ENCODE measurements at places on chromosomes 16 and 17.

DNA sequence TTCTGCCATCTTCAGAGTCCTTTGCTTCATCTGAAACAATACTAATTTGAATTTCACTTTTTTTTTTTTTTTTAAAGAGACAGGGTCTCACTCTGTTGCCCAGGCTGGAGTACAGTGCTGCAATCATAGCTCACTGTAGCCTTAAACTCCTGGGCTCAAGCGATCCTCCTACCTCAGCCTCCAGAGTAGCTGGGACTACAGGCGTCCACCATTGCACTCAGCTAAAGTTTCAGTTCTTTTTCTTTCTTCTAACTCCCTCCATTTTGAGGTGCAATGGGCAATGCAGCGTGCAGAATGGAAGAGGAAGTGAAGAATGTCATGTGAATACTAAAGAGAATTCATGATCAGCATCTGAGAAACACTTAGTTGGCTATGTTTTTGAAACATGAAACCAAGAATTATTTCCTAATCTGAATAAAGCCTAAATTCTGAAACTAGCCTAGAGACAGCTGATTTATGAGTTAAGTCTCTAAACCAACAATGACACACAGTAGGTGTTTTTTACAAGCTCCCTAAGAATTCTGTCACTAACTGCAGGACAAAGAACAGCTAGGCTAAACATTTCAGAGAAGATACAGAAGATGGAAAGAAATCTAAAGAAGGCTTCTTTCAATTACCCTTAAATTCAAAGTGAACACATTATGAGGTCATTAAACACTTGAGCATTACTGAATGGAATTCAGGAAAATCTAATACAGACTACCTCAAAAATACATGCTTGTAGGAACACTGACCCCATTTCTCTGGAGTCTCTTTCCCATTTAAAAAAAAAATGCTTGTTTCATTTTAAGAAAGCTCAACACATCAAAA is 21.0 kb downstream of the SNN start:
- H3K36me3 ChIP-seq = peaks cover 8% of the 10 kb centered on the region
- DNase-seq = no peak
- H3K4me1 ChIP-seq = no peaks in the 10 kb centered on the region
- H3K27me3 ChIP-seq = no peaks in the 10 kb centered on the region
- no peak overlapping the region for H3K27ac ChIP-seq

GRCh38 chr17:82551779-82552457 is 32.4 kb downstream of the FOXK2 start:
- no peak for DNase-seq
- H3K27me3 ChIP-seq = no peaks in the 10 kb centered on the region
- no peak overlapping the region for H3K4me3 ChIP-seq
- no peaks in the 10 kb centered on the region for H3K36me3 ChIP-seq

DNA sequence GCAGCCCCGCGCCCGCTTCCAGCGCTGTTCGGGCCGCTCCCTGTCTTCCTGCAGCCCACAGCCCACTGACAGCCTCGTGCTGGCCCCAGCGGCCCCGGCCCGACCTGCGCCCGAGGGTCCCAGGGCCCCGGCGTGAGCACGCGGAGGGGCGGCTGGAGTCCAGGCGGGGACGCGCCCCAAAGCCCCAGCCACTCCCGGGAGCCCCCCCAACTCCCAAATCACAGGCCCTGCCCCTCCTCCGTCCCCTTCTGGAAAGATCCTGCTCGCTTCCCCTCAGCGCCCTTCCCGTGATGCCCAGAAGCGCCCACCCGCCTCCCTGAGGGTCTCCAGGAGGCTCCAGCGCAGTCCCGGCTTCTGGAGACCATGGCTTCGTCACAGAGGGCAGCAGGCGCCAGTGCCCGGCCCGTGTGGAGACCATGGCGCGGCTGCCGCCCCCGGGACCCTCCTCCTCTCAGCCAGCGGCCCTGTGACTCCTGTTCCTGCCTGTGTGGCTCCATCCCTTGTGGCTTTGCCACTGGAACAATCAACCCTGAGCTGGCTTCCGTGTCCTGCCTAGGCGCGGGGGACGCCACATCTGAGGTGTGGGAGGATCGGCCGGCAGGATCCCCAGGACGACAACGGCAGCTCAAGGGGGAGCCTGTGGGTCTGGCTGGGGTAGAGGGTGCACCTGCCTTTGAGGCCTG is 3.9 kb downstream of the UTS2R start:
- H3K4me3 ChIP-seq = no peak overlapping the region
- no peak overlapping the region for H3K27ac ChIP-seq

DNA sequence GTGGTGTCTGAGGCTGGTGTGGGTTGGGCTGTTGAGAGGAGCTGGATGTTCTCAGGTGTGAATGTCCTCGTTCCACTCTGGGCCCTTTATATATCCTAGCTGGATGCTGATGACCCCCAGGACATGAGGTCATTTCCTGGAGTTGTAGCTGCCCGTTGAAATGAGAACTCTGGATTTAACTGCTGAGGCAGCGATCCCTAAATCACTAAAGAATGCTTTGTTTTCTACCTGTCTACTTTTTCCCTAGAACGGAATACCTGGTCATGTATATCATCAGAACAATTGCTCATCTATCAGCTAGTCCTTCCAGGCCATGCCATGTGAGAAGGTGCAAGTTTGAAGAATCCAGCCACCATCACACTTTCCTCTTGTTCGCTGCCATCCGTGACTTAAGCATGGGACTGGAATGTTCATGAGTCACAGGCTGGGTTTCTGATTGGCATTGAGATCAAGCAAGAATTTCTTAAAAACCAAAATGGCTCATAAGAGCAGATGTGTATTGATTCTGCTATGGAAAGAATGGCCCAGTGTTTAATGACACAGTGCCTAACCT is at the start of gene KRTAP2-3:
Gene KRTAP2-3, minus strand, starts transcription at position 63 of the 553 bp plus-strand sequence. CDS start 64 bp downstream, outside the sequence.
- no peaks in the 10 kb centered on the region for H3K27me3 ChIP-seq
- no peaks in the 10 kb centered on the region for H3K4me1 ChIP-seq
- DNase-seq = peak; percentile 45
- no peaks in the 10 kb centered on the region for H3K36me3 ChIP-seq

- DNase-seq = no peak
- H3K4me1 ChIP-seq = peaks cover 3% of the 10 kb centered on the region
- no peaks in the 10 kb centered on the region for H3K36me3 ChIP-seq
- H3K4me3 ChIP-seq = no peak overlapping the region
- H3K27ac ChIP-seq = no peak overlapping the region
Measured at GRCh38 chr17:83135692-83136091, 56.3 kb downstream of the METRNL start.

DNA sequence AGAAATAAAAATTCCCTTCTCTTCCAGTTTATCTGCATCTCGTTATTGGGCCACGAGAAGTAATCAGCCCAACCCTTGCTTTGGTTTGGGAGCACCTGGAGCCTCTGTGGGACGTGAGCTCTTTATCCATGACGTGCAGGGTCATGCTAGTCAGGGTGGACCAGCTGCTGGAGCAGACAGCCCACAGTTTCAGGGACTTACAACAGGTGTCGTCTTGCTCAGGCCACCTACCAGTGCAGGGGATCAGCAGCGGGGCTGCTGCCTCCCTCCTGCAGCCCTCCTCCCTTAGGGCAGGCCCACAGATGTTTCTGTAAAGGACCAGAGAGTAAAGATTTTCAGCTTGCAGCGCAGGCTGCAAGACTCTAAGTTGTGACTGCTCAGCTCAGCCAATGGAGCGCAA is 16.9 kb downstream of the ADAD2 start:
- no peak overlapping the region for H3K4me3 ChIP-seq
- DNase-seq = no peak
- H3K36me3 ChIP-seq = no peaks in the 10 kb centered on the region
- no peaks in the 10 kb centered on the region for H3K4me1 ChIP-seq
- H3K27ac ChIP-seq = no peak overlapping the region

DNA sequence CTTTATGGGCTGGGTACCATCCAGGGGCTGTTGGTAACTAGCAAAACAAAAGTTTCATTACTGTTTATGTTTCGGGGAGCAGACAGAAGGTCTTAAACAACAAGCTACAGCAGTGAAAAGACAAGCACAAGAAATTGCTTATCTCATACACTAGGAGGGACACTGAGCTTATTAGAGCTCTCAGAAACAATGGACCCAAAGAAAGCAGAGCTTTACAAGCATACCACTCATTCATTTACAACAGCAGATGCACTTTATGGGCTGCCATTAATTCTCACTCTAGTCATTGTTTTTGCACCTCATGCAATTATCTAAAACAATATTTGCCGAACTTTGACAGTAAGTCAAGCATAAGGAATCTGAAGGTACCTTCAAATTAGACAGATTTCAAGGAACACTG is 10.0 kb downstream of the KRT16 start:
- no peaks in the 10 kb centered on the region for H3K27me3 ChIP-seq
- peaks cover 18% of the 10 kb centered on the region for H3K4me1 ChIP-seq
- DNase-seq = no peak

DNA sequence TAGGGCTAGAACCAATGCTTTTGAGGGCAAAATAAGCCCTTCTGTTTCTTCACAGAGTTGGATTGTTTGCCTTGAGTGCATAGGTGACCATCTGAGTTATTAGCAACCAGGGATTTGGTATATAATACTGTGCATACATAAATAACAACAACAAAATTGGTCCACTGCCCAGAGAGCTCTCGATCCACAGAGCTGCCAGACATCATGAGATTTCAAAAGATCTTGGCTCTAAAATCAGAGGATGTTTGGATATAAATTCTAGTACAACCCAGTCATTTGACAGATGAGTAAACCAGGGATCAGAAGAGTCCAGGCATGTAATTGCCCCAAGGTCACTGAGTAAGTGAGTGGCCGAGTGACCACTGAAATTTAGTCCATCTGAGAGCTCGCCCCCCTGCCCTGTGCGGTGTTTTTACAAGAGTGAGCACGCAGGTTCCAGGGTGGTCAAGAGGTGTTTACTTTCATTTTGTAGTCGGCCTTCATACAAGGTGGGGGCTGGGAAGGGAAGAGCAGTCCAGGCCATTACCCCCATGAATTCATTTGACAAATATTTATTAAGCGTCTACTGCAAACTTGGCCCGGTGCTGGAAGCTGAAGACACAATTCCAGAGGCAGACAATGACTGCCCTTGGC is 1.8 kb upstream of the MT2A start:
- no peaks in the 10 kb centered on the region for H3K27me3 ChIP-seq
- no peak for DNase-seq
- peaks cover 3% of the 10 kb centered on the region for H3K36me3 ChIP-seq
- H3K4me3 ChIP-seq = peak overlapping the region; percentile 26
- peaks cover 49% of the 10 kb centered on the region for H3K4me1 ChIP-seq
- H3K27ac ChIP-seq = peak overlapping the region; percentile 95

- H3K27me3 ChIP-seq = no peaks in the 10 kb centered on the region
- H3K36me3 ChIP-seq = no peaks in the 10 kb centered on the region
- H3K4me1 ChIP-seq = no peaks in the 10 kb centered on the region
- H3K4me3 ChIP-seq = no peak overlapping the region
- DNase-seq = no peak
Measured at GRCh38 chr16:88739977-88740726, 33.8 kb downstream of the CTU2 start.

DNA sequence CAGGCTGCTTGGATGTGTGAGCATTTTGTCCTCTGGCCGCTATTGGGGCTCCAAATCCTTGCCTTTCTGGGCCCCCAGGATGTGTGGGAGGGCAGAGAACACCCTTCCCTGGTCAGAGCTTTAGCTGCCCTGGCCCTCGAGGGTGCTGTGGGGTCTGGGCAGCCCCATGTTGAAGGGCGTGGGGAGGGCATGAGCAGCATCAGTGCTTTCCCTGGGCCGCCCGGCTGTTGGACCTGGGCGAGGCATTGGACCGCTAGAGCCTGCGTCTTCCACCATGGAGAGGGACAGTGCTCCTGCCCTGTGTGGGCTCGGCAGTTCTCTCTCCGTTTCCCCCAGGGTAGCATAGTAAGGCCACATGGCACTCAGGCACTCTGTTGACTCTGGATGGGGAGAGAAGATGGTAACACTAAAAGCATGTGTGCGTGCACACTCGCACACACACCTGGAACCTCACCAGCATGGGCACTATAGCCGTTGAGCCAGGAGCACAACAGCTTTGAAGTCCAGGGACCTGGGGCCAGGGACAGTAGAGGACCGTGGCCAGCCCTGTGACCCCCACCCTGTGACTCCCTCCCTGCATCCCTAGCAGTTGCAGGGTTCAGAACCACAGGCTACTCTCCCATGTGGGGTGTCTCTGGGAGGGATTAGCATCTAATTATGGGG is 6.6 kb downstream of the ADAD2 start:
- H3K27me3 ChIP-seq = no peaks in the 10 kb centered on the region
- no peaks in the 10 kb centered on the region for H3K4me1 ChIP-seq
- H3K27ac ChIP-seq = no peak overlapping the region
- no peak for DNase-seq
- H3K36me3 ChIP-seq = no peaks in the 10 kb centered on the region

GRCh38 chr17:54932711-54933110 is 32.1 kb downstream of the TOM1L1 start:
- no peak for DNase-seq
- no peaks in the 10 kb centered on the region for H3K27me3 ChIP-seq
- H3K36me3 ChIP-seq = peaks cover 26% of the 10 kb centered on the region
- H3K27ac ChIP-seq = no peak overlapping the region
- no peak overlapping the region for H3K4me3 ChIP-seq
- no peaks in the 10 kb centered on the region for H3K4me1 ChIP-seq

- H3K27me3 ChIP-seq = no peaks in the 10 kb centered on the region
- H3K27ac ChIP-seq = no peak overlapping the region
- H3K4me1 ChIP-seq = no peaks in the 10 kb centered on the region
- DNase-seq = no peak
- H3K36me3 ChIP-seq = no peaks in the 10 kb centered on the region
Measured at GRCh38 chr17:11736613-11737312, 138.5 kb downstream of the DNAH9 start.

DNA sequence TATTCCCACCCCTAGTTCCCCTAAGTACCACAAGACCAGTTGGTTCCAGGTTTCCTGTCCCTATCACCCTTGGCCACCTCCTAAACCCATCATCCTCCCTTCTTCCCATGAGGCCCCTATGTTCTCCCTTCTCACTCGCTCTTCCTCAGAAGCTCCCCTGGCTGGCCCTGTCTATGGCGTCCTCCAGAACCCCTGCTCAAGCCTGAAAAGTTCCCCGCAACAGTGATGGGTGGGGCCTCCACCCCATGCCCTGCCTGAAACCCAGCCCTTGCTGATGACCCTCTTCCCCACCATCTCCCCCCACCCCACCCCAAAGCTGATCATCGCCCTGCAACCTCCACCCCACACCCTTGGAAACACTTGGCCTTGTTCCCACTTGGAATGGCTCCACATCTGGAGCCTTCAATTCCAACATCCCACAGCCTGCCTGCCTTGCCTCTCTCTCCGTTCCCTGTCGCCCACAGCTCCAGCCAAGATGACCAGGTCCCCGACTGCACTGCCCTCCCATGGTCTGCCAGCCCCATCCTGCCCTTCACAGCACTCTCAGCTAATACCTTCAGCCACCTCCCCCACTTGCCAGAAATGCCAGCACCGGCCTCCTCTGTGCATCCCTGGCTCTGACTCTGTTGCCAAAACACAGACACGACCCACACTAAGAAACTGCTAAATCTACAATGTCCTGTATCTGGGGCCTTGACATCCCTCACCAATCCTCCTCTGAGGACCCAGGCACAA is 10.5 kb downstream of the OSBPL7 start:
- H3K4me3 ChIP-seq = no peak overlapping the region
- no peaks in the 10 kb centered on the region for H3K27me3 ChIP-seq
- peaks cover 6% of the 10 kb centered on the region for H3K4me1 ChIP-seq
- H3K27ac ChIP-seq = no peak overlapping the region
- no peaks in the 10 kb centered on the region for H3K36me3 ChIP-seq

Data from Panc1 (cell line).